ENCODE measurements at places on chromosomes 7 and 10. TPM values are rescaled to one million over a fixed set of nuclear protein-coding genes. Genes with fewer than 3 reads are reported as not detected.

The TFPI2 gene
- polyA plus RNA-seq = not detected

The UBE3C gene
- 29.3 TPM for polyA plus RNA-seq

DNA sequence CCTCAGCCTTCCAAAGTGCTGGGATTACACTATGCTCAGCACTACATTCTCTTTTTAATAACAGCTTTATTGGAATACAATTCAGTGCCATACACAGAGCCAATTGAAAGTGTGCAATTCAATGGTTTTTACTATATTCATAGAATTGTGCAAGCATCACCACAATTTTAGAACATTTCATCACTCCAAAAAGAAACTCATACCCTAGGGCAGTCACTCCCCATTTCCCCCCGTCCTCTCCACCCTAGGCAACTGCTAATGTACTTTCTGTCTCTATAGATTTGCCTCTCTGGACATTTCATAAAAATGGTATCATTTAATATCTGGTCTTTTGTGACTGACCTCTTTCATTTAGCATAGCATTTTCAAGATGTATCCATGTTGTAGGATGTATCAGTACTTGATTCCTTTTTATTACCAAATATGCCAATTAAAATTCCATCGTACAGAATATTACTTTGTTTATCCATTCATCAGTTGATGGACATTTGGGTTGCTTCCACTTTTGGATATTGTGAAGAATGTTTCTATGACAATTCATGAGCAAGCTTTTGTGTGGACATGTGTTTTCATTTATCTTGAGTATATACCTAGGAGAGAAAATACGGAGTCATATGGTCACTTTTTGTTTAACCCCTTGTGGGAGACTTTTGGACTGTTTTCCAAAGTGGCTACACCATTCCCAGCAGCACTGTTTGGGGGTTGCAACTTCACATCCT, 6.3 kb upstream of the XPNPEP1 start:
- peaks cover 12% of the 10 kb centered on the region for H3K4me1 ChIP-seq
- no peaks in the 10 kb centered on the region for H3K27me3 ChIP-seq

GRCh38 chr10:102611514-102612087, 32.7 kb upstream of the TRIM8 start:
- no peak for DNase-seq
- peaks cover 4% of the 10 kb centered on the region for H3K36me3 ChIP-seq
- H3K27ac ChIP-seq = peak overlapping the region; percentile 81

DNA sequence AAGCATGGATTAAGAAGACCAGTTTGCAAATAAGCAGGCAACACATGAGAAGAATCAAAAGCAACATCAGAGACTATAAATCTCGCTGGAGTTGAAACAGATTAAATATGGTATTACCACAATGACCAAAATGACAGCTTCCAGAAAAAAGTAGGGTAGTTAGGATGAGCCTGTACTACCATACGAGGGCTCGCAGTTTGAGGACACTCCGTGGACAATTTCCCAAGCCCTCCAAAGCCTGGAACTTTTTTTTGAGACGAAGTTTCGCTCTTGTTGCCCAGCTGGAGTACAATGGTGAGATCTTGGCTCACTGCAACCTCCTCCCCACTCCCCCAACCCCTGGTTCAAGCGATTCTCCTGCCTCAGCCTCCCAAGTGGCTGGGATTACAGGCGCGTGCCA, 1.0 kb downstream of the LRRC17 start:
- no peak for DNase-seq
- H3K27me3 ChIP-seq = no peaks in the 10 kb centered on the region
- no peak overlapping the region for H3K4me3 ChIP-seq
- no peak overlapping the region for H3K27ac ChIP-seq

DNA sequence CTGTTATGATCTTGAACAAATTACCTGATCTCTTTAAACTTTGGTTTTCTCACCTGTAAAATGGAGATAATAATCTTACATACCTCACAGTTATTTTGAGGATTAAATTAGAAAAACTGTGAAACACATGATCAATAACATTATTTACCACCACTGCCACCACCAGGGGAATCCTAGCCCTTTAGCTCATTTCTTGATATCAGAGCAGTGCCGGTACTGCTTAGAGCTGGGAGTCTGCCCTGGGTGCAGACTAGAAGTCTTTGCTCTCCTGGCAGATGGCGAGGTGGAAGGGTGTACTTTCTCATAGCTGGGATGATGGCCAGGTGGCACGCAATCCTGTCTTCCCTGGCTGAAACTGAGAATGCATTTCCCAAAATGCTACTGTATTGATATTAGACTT, 12.7 kb upstream of the EFCAB10 start:
- no peak for DNase-seq
- no peaks in the 10 kb centered on the region for H3K27me3 ChIP-seq

DNA sequence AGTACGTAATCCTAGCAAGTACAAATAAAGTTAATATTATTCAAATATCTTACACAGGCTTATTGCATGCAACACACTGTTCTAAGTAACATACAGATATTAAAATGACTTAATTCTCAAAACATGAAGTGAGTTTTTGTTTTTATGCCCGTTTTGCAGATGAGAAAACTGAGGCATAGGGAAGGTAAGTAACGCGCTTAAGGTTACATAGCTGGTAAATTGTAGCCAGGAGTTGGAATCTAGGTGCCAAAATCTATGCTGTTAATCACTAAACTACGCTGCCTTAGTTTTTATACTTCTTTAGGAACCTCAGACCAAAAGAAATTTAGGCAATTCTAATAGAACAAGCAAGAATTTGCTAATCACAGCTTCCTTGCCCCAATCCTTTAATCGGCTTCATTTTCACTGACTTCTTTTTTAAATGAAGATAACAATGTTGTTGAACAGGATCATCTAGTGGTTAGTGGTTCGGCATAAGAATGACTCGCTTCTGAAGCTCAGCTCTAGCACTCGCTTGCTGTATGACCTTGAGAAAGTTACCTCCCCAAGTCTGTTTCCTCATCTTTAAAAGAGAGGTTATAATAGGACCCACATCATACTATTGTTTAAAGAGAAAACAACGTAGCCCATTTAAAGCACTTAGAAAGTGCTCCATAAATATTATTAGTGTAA, 1.0 kb upstream of the LRRTM3 start:
- H3K27me3 ChIP-seq = peaks cover 19% of the 10 kb centered on the region
- no peak overlapping the region for H3K27ac ChIP-seq
- H3K4me1 ChIP-seq = no peaks in the 10 kb centered on the region
- no peaks in the 10 kb centered on the region for H3K36me3 ChIP-seq

- H3K4me3 ChIP-seq = no peak overlapping the region
- no peak overlapping the region for H3K27ac ChIP-seq
- DNase-seq = no peak
- H3K36me3 ChIP-seq = no peaks in the 10 kb centered on the region
Observed at GRCh38 chr7:43479042-43479441, 103.9 kb upstream of the STK17A start.

DNA sequence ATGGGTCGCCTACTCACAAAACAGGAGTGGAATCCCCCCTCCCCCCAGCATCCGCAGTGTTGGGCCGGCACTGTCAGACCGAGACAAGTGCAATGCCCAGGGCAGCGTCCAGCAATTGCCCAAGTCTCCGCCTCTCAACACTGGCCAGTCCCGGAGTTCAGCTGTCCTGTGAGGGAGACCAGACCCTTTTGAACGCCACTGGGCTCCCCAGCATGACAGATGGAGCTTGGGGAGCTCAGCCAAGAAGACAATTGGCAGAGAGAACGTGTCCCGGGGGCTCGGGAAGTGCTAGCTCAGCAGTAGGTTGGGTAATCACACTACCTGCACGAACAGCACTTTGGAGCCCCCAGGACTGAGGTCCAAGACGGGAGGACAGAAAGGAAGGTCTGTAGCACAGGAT, 4.7 kb downstream of the COPS6 start:
- H3K27ac ChIP-seq = no peak overlapping the region
- H3K27me3 ChIP-seq = no peaks in the 10 kb centered on the region
- H3K4me3 ChIP-seq = no peak overlapping the region

GRCh38 chr10:77393821-77394501, 243.6 kb downstream of the KCNMA1 start:
- DNase-seq = no peak
- no peaks in the 10 kb centered on the region for H3K36me3 ChIP-seq
- no peaks in the 10 kb centered on the region for H3K4me1 ChIP-seq
- H3K27ac ChIP-seq = no peak overlapping the region
- H3K4me3 ChIP-seq = no peak overlapping the region

Data from CD4-positive, CD25-positive, alpha-beta regulatory T cell (primary cell).